MM.1S (cell line): ENCODE measurements at places on chromosomes 5 and 9.

DNA sequence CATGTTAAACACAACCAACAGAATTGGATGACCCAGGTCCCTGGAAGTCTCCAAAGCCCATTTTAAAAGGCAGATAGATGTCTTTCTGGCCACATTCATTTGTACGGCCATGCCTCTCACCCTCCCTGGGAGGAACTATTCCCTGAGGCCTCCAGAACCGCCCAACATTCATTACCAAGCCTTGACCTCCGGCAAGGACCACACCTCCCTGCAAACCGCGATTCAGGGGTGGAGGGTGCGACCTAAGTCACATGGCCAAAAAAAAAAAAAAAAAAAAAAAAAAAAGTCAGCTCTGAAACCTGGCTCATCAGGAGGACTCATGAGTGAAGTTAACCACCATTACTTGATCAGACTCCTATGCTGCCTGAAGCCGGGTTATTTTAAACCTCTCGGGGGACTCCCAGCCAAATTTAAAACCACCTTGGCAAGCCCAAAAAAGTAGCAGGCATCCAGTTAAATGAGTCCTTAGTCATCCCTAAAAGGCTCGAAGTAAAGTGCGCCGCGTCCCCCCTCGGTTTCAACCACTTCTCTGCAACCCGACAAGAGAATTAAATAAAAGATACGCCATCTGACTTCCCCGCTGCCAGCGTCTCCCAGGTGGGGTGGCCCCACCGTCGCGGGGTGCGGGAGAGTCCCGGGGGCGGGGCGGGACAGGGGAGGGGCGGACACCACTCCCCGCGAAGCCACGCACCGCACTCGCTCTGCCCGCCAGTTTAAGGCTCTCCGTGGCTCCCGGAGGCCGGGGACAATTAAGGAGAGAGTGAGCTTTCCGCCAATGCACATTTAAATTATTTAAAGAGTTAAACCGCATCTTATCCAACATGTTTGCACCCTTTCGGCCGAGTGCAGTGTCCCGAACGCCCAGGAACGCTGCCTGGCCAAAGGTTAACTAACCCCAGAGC is 2.3 kb downstream of the KLF9 start:
- DNase-seq = peak; percentile 33

DNA sequence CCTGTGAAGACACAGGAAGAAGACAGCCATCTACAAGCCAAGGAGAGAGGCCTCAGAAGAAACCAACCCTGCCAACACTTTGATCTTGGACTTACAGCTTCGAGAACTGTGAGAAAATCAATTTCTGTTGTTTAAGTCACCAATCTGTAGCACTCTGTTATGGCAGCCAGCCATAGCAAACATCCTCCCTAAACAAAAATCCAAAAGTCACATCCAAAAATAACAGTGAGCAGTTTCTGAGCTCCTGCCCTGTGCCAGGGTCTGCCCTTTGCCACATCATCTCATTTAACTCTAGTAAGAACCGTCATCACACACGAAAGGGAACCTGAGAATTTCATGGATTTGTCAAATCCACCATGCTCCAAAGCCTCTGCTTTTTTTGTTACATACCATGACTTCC is 118.8 kb downstream of the TRIM36 start:
- no peak for DNase-seq

GRCh38 chr9:37608250-37608649 is 15.9 kb upstream of the TOMM5 start:
- DNase-seq = no peak

GRCh38 chr9:137583347-137583746 is 4.6 kb upstream of the DPH7 start:
- DNase-seq = no peak

DNA sequence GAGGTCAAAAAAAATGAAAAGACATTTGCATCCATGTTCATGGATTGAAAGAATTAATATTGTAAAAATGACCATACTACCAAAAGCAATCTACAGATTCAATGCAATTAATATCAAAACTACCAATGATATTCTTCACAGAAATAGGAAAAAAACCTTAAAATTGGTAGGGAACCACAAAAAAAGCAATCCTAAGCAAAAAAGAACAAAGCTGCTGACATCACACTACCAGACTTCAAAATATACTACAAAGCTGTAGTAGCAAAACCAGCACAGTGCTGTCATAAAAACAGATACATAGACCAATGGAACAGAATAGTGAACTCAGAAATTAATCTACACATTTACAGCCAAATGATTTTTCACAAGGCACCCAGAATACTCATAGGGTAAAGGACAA is 34.3 kb downstream of the RGMB start:
- no peak for DNase-seq

DNA sequence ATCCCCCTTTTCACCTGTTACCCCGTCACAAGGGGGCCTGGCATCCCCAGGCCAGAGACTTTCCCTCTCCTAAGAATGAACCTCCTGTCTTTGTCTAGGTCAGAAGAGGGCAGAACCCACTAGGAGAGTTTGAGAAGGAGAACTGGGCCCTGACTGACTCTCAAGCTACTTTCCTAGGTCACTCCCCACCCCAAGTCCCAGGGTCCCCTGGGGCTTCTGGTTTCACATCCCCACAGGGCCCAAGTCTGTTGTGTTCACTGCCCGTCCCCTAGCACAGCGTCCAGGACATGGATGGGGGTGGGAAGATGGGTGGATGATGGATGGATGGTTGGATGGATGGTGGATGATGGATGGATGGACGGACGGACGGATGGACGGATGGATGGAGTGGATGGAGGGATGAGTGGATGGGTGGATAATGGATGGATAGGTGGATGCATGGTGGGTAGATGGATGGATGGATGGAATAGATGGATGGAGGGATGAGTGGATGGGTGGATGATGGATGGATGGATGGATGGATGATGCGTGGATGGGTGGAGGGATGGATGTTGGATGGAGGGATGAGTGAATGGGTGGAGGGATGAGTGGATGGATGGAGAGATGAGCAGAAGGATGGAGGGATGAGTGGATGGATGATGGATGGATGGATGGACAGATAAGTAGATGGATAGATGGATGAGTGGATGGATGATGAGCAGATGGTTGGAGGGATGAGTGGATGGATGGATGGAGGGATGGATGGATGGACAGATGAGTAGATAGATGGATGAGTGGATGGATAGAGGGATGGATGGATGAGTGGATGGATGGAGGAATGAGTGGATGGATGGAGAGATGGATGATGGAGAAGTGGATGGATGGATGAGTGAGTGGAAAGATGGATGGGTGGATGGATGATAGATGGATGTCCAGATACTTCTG is 50.6 kb downstream of the KCNT1 start:
- no peak for DNase-seq

DNA sequence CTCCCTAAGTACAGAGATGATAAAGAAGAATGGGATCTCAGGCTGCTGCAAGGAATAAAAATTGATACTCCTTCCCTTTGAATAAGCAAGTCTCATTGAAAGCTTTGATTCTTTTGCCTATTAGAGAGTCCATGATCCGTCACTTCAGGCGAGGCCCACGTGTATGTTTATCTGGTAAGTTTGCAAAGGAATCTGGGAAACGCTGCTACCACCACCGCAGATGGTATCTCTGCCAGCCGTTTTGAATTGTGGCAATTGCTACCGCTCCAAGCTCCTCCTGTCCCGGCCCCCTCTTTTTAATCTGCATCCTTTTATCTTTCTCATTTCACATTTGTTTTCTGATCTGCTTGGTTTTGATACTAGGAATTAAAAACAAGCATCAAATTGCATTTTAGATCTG is 42.9 kb upstream of the GRIA1 start:
- DNase-seq = no peak

GRCh38 chr9:105344283-105344682 is 99.8 kb downstream of the SLC44A1 start:
- no peak for DNase-seq

GRCh38 chr5:9765419-9766140 is 135.4 kb upstream of the TAS2R1 start:
- DNase-seq = no peak

- DNase-seq = peak; percentile 81
Measured at GRCh38 chr9:35842795-35843194, 13.8 kb downstream of the TMEM8B start.

GRCh38 chr9:136726631-136727191 is 14.3 kb downstream of the DIPK1B start:
- DNase-seq = peak; percentile 42

- DNase-seq = no peak
Measured at GRCh38 chr5:150236981-150237754, 47.3 kb downstream of the SLC6A7 start.

- DNase-seq = no peak
Measured at GRCh38 chr5:158658446-158659230, 441.1 kb downstream of the EBF1 start.

DNA sequence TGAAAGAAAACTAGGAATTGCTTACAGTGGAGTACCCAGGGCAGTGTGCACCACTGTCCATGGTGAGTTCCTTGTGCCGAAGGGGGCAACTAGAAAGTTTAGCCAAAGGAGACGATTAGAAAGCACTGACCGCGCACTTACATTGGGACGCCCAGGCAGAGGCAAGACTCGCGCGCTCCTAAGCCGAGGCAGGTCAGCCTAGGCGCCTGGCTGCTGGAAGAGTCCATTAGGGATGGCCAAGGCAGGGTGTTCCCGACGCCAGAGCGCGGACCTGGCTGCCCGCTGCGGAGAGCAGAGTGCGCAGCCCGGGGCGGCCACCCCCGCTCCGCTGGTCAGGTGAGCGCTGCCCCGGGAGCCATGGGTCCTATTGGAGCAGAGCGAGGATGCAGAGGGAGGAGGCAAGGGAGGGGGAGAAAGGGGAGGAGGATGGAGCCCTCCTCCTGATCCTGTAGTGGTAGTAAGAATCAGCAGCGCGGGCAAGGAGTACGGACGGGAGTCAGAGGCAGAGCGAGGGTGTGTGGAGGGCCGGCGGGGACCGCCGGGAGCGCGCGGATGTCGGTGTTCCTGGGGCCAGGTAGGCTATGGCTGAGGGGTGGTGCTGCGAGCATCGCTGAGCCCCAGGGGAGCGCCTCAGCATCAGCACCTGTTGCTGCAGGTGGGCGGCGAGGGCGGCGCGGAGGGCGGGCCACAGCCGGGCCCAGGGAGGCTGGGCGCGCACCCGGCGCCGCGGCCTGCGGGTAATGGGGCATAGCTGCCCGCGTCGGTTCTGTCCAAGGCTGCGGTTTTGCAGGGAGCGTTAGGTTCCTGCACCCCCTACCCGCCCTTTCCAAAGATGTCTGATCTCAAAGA is at the start of gene ADGRV1:
Gene ADGRV1, plus strand, starts transcription at position 454 of the 849 bp plus-strand sequence. Its CDS starts 99 bp downstream, at position 553.
- peak; percentile 95 for DNase-seq

GRCh38 chr5:52989025-52989780 is at the start of gene ITGA2:
Gene ITGA2, plus strand, starts transcription at chr5:52989352. Its CDS starts 117 bp downstream, at chr5:52989469.
- DNase-seq = peak; percentile 48

GRCh38 chr9:2086971-2087370 is 71.8 kb downstream of the SMARCA2 start:
- no peak for DNase-seq

GRCh38 chr5:134097211-134097749 is 17.2 kb upstream of the TCF7 start:
- DNase-seq = no peak

GRCh38 chr9:16595227-16595626 is 275.2 kb downstream of the BNC2 start:
- no peak for DNase-seq

GRCh38 chr9:107730666-107731065 is 241.1 kb upstream of the KLF4 start:
- no peak for DNase-seq

- no peak for DNase-seq
Measured at GRCh38 chr9:136697821-136698526, 10.7 kb upstream of the AGPAT2 start.

DNA sequence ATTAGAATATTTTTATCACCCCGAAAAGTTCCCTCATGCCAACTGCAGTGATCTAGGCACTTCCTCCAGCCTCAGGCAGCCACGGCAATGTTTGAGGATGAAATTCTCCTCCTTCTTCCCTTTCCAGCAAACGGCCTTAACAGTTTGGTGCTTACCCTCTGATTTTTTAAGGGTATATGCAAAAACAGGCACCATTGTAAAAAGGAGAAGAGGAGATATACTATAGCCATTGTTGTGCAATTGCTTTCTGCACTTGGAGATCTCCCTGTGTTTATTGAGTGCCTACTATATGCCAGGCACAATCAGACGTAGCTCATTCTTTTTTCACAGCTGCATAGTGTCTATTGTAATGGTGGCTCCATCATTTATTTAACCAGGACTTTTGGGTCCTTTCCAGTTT is 29.4 kb downstream of the GSN start:
- no peak for DNase-seq

GRCh38 chr9:127905004-127905728 is 5.8 kb upstream of the ST6GALNAC6 start:
- no peak for DNase-seq

GRCh38 chr5:113311301-113311700 is 123.5 kb downstream of the TSSK1B start:
- DNase-seq = no peak

- no peak for DNase-seq
Measured at GRCh38 chr5:96054311-96055030, 92.8 kb upstream of the ELL2 start.

DNA sequence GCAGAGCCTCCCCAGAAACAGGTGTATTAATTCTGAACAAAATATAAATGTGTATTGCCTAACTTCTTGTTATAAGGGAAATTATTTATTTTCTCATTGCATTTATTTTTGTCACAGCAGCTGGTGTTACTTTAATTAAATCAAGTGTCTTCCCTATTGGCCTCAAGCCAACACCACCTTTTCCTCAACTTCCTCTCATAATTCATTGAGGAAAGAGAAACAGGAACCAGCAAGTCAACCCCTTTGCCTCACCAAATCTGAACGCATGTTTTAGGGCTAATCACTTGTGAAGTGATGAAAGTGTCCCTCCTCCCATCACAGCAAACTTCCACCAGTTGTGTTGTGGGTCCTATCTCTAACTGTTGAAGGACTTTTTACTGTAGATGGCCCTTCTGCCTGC is 73.1 kb downstream of the DIRAS2 start:
- DNase-seq = no peak

- no peak for DNase-seq
Measured at GRCh38 chr5:163889369-163889768, 383.9 kb downstream of the MAT2B start.

- DNase-seq = no peak
Measured at GRCh38 chr9:5635390-5635789, 6.5 kb downstream of the RIC1 start.

DNA sequence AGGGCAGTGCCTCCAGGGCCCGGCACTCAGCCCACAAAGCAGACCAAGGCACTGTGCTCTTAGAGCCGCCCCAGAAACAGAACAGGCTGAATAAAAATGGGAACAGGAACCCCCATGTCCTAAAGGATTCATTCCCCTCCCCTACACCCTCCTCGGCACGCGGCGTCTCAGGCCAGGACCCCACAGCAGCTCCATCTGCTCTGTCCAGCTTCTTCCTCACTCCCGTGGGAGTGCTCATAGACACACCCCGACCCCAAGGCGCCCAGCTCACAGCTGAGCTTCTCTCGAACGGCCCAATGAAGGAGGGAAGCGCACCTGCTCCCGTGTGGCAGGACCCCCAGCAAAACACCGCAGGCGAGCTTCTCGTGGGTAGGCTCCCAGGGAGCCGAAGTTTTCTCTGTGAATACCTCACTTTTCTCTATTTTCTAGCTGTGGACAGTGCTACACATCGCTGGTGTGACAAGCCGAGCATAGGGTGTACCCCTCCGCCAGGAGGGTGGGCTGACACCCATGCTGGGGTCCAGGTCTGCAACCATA is 15.4 kb upstream of the QSOX2 start:
- no peak for DNase-seq

- DNase-seq = no peak
Measured at GRCh38 chr9:8713149-8713810, 913.7 kb upstream of the DMAC1 start.
